CD4-positive, alpha-beta memory T cell (primary cell): ENCODE measurements at places on chromosomes 11 and 22.
A peak's percentile ranks its signal among the peaks of the same experiment; 100 is the strongest.

DNA sequence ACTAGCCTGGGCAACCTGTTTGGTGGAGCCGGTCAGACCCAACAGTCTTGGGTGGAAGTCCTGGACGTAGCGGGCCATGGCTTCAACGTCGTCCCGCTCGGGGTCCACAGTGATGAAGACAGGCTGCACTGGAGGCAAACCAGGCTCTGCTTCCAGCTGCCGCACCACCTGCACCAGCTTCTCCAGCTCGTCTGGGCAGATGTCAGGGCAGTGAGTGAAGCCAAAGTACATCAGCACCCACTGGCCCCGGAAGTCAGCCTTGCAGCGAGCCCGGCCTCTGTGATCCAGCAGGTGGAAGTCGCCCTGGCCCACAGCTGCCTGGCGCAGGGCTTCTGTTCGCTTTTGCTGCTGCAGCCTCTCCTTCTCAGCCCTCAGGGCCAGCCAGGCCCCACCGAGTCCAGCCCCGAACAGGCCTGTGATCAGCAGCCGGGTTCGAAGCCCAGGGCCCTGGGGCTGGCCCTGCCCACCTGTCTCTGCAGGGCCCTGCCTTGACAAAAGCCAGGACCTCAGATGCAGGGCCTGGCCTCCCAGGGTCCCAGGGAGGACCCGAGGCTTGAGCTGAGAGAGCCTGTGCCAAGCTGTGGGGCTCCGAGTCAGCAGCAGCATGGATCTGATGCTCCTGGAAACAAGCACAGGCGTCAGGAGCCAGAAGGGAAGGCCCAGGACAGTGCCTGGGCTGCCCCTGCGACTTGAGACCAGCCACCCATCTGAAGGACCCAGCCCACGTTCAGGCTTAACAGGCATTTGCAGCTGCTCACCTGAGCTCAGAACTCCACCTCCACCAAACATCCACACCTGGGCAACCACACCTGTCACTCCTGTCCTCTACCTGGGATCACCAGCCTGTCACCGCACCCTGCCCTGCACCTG, 1.4 kb downstream of the SCO2 start:
- DNase-seq, result no peak

DNA sequence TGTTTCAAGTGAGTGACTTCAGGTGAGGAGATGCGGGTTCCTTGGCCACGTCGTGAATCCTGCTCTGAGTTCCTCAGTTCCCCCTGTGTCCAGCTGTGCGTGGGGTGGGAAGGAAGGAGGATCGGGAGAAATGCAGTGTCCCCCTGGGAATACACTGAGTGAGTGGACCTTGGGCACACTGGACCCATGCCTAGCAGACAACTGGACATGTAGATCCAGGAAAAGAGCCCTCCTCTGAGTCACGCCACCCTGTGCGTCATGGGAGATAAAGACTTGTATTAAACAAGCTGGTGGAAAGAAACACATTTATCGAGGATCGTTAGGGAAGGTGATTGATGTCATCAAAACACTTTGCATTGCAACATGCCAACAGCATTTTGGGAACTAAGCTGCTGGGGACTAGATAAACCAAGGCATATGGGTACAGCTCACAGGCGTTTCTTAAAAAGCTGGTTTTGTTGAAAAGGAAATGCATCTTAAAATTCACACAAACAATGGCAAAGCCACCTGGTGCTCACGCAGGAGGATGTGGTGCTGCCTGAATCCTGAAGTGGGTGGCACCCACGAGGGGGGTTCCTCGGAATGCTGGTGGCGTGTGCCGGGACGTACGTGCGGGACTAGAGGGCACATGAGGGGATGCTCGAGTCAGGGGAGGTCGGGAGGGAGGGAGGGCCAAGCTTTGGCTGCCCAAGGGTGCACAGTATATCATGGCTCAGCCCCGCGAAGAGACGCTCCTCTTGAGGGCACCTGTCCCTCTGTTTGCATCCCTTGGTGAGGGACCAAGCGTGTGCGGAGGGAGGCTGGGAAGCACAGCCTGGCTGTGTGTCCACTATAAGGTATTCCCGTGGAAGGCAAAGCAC, 303.5 kb downstream of the TBC1D22A start:
- no peak for DNase-seq

DNA sequence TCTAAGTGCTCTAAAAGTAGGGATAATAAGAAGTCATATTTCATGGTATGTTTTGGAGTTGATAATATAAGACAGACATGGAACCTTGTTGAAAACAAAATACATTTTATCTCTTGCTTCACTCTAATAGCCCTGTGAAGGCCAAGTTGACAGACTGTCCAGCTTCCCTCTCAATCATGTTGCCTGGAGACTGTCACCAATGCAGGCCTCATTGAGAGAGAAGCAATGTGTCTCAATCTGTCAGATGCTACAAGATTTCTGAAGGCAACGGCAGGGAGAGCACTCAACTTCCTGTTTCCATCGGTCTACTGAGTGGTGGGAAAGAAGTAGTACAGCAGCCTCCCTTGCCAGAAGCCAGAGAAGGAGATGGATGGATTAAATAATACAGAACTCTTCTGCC, 23.6 kb upstream of the FJX1 start:
- DNase-seq, result no peak

DNA sequence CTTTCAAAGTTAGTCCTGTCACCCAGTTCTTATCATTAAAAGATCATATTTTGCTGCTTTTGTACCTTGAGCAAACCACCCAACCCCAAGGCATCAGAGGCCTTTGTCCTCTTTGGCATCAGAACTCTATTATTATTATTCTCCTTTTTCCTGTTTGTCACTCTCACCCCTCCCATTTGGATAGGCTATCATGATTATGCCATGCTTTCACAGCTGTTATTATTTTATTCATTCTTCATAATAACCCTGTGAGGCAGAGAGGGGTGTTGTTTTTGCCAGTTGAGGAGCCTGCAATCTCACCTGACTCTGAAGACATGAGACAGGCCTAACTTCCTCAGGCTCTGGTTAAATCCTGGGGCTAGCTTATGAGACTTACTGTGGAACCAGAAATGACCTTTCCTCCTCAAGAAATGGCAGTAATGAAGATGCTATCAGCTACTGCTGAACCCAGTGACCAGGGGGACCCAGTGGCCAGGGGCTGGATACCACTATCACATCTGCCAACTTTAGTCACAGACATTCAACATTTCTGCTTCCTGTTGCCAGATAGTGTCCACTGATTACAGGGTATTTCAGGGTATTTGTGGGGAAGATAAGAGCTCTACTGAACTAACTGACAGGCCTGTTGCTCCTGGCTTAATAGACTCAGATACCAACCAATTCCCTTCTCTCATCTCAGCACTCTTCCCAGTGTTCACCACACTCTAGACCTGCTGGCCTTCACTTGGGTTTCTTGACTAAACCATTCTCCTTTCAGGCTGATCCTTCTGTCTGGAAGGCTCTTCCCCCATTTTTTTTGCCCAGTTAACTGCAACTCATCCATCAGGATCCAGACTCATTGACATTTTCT, 11.8 kb upstream of the SWAP70 start:
- no peak for DNase-seq

- DNase-seq, result no peak
Measured at GRCh38 chr11:124877910-124878758, 12.9 kb downstream of the ROBO3 start.

- DNase-seq, result peak; percentile 80
Measured at GRCh38 chr11:66619080-66619554, 2.7 kb downstream of the RBM14 start.

GRCh38 chr11:17471501-17471900, 5.1 kb downstream of the ABCC8 start:
- DNase-seq, result no peak

DNA sequence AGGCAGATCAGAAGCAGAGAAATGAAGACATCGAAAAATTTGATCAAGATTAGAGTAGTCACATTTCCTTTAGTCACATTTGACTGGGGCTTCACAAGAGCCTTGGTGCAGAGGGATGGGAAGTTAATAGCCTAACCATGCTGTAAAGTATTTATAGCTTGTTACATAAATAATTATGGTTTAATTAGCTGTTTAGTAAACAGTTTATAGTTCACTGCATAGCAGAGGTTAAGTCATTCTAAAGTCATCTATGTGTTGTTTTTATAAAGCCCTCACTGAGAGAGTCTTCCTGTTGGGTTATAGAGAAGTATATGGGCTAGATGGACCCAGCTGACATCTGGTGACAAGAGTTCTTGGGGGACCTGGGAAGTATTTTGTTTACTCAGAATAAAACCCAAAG, 47.1 kb downstream of the INSC start:
- no peak for DNase-seq

- DNase-seq, result no peak
Measured at GRCh38 chr11:130876100-130876499, 40.2 kb downstream of the SNX19 start.

GRCh38 chr22:24191381-24191841, 10.1 kb downstream of the SUSD2 start:
- no peak for DNase-seq

DNA sequence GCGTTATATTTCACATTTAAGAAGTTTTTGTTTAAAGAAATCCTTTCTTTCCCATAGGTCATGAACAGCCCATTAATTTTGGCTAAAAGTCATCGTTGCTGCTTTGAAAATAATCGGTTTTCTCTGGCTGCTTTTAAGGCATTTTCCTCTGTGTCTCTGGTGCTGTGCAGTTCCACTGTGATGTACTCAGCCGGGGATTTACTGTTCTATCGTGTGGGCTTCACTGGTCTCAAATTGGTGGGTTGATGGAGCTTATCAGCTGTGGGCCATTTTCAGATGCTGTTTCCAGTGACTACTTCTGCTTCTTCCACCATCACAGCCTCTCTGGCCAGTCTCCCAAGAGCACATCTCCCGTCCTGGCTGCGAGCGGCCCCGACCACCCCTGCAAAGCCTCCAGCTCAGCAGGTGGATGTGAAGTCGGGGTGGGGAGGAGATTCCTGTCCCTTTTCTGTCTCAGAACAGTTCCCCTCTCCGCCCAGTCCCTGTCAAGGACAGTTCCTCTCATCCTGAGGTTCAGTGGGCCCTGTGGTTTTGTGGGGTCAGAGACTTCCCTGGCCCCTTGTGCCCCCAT, 20.3 kb downstream of the IFITM10 start:
- DNase-seq, result no peak

- no peak for DNase-seq
Measured at GRCh38 chr22:36285545-36285944, 32.6 kb downstream of the APOL1 start.
